ENCODE measurements at places on chromosomes 4 and X.

GRCh38 chr4:374298-375160, 36.9 kb downstream of the ZNF141 start:
- no peak for DNase-seq

DNA sequence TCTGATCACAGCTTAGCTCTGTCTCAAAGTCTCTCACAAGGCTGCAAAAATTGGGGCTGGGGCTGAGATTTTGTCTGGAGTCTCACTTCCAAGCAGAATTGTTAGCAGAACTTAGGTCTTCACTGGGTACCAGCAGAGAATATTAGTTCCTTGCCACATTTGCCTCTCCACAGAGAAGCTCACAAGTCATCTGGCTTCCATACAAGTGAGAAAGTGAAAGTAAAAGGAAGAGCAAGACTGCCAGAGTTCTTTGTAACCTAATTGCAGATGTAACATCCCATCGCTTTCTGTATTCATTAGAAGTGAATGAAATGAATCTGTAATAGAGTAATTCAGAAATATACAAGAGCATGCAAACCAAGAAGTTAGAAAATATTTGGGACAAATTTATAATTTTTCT, 624.1 kb upstream of the GNPDA2 start:
- DNase-seq, result no peak

DNA sequence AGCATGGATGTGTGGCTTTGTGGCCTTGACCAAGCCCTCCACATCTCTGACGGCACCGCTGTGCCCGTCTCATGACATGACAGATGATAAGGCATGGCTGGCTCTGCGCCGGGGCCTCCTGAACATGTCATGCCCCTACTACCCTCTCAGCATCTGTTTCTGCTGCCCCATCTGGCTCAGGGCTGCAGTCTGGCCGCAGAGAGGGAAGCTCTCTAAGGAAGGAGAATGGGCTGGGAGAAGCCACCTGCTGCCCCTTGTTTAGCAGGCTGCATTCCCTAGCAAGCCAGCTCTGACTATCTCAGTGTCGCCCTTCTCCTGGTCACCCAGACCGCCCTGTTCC, 7.2 kb downstream of the ZNF185 start:
- no peak for DNase-seq

DNA sequence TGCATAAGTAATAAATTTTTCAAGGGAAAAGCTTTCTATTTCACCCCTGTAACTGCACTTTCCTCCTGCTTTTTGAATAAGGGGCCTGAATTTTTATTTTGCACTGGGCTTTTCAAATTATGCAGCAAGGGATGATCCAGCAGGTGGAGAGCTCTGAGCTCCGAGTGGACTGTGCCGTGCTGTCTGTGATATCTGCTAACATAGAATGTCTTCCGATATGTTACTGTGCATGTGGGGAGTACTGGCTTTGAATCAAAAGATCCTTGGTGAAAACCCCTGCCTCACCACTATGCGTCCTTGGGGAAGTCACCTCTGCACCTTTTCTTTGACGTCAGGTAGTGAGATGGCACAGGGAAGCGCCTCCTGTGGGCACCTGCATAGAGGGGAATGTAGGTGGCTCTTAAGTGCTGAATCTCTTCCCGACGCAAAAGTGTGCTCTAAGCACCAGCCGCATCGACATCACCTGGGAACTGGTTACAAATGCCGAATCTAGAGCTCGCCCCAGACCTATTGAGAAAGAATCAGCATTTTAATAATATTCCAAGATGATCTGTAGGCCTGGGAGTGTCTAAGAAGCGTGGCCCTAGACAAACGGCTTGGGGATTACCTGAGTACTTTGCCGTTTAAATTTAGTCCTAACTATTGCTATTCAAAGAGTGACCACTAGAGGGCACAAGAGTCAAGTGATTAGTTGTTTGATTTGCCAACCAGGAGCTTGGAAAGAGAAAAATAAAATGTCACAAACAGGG, 19.2 kb upstream of the WFS1 start:
- DNase-seq, result peak; percentile 72

GRCh38 chr4:154234576-154234975, 257.0 kb downstream of the DCHS2 start:
- DNase-seq, result no peak

GRCh38 chr4:99405433-99406115, 29.6 kb downstream of the ADH7 start:
- DNase-seq, result peak; percentile 62

DNA sequence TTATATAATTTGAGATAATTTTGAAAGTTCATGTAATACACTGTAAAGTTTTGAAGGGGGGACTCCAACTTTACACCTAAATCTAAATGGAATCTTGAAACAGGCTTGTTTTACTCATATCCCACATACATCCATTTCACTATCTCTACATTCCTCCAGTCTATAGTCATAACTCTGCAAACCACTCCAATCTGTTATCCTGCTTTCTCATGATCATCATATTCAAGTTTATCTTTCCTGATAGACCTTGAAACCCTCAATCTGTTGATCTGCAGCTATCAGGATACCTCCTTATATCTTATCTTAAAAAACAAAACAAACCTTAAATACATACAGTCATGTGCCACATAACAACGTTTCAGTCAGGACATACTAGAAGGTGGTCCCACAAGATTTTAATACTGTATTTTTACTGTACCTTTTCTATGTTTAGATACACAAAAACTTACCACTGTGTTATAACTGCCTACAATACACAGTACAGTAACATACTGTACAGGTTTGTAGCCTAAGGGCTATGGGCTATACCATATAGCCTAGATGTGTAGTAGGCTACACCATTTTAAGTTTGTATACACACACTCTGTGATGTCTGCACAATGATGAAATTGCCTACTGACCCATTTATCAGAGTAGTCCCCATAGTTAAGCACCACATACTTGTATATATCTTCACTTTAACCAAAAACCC, 14.0 kb downstream of the CHIC2 start:
- DNase-seq, result no peak

GRCh38 chr4:152735396-152735859, 44.1 kb downstream of the TIGD4 start:
- DNase-seq, result peak; percentile 32

DNA sequence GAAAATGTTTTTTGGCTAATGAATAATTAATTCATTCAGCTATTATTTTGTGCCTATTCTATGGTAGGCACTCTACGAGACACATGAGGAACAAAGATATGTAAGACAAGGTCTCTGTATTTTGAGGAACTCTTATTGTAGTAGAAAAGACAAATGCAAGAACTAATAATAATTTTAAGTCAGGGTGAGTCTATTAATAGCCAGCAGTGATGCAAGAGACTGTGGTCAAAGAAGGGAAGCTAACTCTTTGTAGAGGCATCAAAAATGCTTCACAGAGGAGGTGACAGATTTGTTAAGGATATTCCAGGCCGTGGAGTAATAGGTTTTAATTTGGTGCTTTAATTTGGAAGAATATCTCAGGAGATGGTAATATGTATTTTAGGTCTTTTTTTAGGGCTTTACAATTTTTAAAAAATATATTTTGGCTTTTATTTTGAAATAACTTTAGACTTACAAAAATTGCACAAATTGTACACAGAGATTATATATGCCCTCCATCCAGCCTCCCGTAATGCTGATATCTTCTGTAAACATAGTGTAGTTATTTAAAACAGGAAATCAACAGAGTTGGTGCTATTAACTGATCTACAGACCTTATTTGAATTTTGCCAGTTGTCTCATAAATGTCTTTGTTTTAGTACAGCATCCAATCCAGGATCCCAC, 48.1 kb downstream of the DCLK2 start:
- DNase-seq, result no peak

DNA sequence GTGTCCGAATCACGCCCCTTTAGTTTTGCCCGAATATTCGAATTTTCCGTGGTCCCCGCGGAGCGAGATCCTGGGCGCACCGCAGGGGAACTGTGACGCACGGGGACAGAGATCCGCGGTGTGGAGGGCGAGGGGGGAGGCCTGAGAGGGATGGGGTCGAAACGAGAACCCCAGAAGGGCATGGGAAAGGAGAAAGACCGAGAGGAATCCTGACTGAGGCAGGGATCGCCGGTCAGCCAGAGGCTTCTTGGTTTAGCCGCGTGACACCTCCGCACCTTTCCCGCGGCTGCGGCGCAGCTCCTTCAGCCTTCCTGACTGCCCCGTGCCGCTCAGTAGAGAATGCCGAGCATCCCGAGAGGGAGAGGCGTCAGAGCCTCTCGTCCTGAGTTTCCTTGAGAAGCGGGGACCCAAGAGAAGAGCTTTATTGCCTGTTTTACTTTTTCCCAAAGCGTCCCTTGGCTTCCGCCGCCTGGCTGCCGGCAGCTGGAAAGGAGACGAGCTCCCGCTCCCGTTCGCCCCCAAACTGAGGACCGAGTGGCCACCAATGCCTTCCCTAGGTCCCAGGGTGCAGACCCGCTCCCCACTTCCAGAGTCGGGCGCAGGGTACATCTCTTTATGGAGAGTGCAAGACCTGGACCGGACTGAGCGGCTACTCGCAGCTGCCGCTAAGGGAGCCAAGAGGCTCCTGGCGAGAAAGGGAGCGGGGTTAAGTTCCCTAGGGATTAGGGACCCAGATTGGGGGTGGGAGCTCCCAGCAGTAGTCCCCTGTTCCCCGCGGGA, 911 bp upstream of the GPR50 start:
- no peak for DNase-seq

DNA sequence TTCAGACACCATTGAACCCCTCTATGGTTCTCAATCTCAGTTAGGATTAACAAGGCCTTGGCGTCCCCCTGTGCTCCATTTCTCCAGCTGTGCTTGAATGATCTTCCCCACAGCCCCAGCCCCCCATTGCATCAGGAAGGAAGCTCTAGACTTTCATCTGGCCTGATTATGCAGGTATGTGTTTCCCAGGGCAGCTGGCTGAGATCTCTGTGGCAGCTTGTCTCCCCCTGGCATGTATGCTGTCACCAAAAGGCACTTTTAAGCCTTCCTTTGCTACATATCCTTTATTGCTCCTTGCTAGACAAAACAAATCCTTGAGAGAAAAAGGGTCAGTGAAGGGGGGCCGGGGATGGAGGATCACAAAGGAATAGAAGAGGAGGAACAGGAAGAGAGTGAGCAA, 1056.0 kb upstream of the SLIT2 start:
- DNase-seq, result no peak

DNA sequence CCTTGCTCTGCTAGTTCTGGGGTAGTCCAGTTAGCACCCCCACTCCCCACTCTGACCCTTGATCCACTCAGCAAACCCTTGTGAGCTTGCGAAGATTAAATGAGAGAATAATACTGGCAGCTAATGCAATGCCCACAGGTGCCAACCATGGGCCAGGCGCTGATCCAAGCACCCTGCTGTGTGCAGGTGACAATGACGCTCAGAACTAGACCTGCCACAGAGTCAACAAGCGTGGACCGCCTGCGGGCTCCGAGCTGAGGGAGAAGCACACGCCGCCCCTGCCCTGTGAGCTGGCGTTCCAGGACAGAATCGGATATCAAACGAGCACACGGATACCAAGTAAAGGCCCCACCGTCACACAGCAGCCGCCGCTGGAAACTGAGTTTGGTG, 129.2 kb downstream of the FAM53A start:
- DNase-seq, result no peak

DNA sequence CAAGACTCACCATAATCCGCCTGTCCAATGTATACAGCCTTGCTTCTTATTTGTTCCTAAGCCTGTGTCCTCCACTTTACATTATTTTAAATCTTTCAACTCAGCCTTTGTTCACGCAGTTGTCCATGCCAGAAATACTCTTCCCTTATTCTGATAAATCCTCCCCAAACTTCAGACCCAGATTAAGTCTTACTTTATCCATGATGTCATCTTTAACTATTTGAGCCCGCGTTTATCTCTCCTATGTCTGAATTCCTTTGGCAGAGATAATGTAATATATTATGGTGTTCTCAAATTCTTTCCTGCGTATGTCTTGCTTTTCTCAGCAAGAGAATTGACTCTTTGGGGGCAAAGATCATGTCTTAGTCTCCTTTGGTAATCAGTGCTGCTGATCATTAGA, 129.6 kb downstream of the LUZP4 start:
- no peak for DNase-seq

DNA sequence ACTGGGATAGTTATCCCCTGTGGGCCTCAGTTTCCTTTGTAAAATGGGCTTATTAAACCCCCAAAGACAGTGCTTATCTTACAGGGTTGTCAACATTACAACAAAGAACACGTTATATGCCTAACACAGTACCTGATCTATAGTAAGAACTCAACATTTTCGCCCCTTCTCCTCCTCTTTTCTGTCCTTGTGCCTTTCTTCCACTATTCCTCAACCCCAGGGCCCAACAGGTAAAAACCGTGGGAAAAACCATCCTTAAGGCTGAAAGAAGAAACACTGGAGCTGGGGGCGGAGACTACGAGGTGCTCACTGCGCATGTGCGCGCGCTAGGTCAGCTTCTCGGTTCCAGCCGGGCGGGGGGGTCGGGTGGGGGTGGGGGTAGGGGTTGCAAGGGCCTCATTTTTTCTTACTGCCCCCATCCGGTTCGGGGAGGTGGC, 426 bp upstream of the XIAP start:
- DNase-seq, result no peak

- DNase-seq, result no peak
These were observed 66.3 kb upstream of the FAM9C start for GRCh38 chrX:13110433-13111324.

DNA sequence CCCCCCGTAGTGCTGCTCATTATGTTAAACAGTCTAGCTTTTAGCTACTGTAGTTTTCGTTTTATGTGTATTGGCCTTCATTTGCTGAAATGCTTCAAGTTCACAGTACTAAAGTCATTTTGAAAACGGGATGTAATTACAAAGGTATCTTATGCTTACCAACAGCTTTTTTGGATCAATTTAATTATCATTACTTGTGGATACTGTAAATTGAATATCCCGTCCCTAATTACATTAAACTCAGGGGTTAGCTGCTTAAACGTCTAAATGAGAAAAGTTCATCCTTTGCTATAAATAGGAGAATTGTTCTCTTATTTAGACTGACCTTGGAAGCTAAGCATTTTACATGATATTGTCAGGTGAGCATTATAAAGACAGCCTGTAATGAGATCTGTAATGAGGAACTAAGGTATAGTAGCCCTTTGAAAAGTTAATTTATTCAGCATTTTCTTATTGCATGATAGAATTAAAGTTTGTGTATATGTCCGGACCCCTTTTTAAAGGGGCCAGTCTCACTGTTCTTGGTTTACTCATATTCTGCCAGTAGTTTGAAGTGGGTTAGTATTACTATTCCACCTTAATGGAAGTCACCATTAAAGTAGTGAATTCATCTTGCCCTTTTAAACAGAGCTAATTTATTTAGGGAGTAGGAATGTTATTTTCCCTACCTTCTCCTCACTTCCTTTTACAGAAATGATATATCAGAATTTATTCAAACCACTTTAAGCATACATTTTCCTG, 252.6 kb downstream of the TENM3 start:
- DNase-seq, result no peak

GRCh38 chrX:74422576-74423288, 1.4 kb downstream of the SLC16A2 start:
- no peak for DNase-seq

GRCh38 chr4:72513227-72513626, 55.8 kb downstream of the ADAMTS3 start:
- DNase-seq, result peak; percentile 51

GRCh38 chr4:55682295-55682694, 46.2 kb upstream of the NMU start:
- DNase-seq, result no peak

DNA sequence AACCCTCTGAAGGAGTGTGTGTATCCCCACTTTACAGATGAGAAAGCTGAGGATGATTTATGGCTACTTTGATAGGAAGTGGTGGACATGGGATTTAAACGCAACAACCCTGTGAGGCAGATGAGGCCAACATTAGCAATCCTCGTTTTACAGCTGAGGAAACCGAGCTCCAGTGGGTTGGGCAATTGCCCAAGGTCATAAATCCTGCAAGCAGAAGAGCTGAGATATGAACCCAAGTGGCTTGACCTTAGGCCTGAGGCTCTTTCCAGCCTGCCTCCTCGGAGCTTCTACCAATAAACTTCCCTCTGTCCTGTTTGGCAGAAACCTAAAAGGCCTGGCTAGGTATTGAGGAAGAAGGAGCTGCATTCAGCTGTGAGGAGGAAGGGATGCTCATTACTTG, 185.5 kb upstream of the RBPJ start:
- DNase-seq, result no peak

Measured in hematopoietic multipotent progenitor cell treated with erythropoietin and hydrocortisone succinate and interleukin-3 and kit ligand, for 8 days (in vitro differentiated cells).